GM18507 (cell line): ENCODE measurements at places on chromosomes 16 and 17.

- no peak for DNase-seq
Observed at GRCh38 chr16:2470234-2470601, 879 bp upstream of the NTN3 start.

DNA sequence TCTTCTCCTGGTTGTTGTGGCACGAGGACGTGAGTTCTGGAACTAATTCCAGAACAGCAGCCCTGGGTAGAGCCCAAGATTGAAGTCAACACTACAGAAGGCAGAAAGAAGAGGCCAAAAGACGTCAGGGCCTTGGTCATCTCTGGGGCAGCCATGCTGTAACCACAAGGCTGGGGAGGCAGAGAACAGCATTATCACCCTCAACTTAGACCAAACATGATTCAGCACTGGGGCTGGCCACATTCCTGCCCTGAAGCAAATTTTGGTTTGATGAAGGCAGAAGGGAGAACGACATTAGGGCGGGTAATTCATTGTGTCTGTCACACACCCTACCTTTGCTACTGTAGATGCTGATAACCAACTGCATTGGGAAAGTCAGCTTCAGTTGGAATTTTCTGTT lies 9.7 kb upstream of the ALOX15B start:
- DNase-seq: no peak

DNA sequence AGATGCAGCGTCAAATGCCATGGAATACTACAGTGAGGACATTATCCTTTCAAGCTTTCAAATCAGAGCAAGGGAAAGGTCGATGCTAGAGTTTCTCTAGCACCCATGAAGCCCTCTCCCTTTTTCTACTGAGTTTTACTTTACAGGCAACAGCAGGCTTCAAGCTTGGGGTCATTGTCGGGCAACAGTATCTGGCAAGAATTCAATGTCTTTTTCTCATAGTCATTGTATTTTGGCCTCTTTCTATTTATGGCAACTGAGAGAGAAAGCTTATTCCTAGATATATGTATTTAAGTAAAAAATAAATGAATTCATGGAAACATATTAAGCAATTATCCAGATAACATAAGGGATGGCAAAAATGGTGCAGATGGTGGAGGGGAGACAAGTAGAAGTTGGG lies 364 bp upstream of the CETP start:
- no peak for DNase-seq

DNA sequence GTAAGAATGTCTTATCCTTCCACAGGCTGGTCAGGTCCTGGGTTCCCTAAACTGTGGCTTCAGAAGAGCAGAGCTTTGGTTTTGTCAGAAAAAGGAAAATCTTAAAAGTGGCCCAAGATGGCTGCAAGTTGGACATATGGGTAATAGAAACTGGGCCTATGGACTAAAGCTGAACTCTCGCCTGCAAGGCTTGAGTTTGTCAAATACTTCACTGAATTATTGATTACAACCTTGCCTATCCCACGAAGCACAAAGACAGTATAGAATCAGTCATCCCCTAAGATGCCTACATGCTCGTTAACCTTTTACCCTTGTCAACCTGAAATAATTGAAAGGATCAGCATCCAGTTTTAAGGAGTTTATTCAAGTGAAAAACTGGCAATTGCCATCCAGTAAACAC lies 20.7 kb downstream of the RNF112 start:
- no peak for DNase-seq

- DNase-seq: no peak
Observed at GRCh38 chr17:68351395-68351794, 60.1 kb downstream of the ARSG start.

DNA sequence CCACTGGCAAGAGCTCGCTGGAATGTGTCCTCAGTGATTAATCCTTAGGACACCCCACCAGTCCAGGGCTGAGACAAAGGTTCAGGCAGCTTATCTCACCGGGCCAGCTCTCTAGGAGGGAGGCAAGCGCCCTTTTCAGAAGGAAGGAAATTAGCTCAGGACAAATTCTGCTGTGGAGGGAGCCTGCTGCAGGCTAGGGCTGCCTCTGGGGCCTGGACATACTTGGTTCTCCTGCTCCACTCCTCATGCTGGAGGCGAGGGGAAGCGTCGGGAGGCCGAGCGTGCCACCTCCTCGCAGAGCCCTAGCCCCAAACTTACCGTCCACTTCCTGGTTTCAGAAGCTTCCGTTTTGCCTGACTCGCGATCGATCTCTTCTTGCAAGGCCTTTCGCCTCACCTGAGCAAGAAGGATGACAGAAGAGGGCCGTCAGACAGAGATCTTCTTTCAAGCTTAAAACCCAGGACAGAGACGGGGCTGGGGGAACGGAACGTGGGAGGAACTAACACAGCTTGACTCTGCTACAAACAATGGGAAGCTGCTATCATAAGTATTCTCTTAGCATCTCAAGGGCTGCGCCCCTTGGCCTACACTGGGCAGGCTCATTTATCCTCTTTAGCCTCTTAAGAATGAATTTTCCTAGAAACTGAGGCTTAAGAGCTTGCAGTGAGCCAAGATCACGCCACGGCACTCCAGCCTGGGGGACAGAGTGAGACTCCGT lies 7.7 kb downstream of the KNOP1 start:
- DNase-seq: no peak

DNA sequence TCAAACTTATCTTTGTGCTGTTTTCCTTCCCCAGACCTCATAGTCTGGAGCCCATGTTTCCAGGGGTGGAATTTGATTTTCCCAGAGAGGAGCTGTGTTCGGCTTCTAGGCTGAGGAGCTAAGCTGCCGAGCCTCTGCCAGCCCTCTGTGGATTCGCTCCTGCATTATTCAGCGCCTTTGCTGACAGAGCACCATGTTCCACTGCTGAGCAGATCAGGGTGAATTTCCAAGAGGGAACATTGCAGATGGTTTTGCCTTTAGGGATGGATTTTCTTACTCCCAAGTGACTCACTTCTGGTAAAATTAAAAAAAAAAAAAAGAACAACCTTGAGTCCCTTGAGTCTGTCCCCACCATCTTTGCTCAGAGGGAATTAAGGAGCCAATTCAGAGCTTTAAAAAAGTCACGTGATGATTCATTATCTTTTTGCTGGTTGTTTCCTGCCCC lies 229.5 kb downstream of the PRKCA start:
- no peak for DNase-seq

DNA sequence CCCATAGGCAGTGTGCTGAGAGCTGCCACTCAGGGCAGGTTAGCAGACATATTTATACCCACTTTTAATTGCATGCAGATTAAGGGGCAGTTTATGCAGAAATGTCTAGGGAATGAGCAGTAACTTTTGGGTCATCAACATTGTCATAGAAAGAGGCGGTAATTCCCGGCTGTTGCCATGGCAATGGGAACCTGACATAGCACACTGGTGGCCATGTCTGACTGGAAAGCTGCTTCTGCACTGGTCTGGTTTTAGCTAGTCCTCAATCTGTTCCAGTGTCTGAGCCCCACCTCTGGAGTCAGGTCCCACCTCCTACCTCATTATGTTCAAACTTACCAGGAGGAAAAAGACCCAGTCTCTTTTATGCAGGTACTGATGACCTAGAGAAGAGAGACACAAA lies 31.5 kb upstream of the TNRC6C start:
- DNase-seq: no peak

DNA sequence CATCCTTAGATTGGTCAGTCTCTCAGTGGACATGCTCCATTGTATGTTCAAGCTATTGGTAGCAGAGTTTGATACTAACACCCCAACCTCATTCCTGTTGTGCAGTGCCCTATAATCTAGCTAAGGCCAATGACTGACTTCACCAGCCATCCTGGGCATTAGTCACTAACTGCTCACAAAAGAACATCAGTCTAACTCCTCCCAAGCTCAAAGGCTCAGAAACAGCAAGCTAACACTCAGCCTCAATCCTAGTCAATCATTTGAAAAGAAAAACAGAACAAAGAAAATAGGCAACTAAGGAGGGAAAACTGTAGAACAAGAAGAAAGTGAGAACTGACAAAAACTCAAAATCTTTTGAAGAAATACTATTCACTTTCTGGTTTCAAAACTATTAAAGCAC lies 199.1 kb upstream of the C17orf78 start:
- no peak for DNase-seq

DNA sequence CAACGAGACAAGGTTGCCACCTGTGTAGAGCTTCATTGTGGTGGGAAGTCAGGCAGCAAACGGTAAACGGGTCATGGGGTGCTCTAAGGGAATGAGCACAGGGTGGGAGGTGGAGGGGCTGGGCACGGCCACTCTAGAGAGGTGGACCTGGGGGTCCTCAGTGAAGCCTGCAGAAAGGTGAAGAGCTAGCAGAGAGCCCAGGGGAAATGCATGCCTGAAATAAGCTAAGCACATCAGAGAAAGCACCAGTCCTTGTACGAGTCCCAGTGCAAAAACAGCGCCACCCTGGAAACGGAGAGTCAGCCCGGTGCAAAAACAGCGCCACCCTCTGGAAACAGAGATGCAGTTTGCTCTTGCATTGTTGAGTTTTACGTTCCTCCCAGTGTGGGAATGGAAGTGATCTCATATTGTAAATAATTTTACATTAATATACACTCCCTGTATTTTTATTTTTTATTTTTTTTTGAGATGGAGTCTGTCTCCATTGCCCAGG lies 65.0 kb downstream of the TBC1D16 start:
- no peak for DNase-seq

DNA sequence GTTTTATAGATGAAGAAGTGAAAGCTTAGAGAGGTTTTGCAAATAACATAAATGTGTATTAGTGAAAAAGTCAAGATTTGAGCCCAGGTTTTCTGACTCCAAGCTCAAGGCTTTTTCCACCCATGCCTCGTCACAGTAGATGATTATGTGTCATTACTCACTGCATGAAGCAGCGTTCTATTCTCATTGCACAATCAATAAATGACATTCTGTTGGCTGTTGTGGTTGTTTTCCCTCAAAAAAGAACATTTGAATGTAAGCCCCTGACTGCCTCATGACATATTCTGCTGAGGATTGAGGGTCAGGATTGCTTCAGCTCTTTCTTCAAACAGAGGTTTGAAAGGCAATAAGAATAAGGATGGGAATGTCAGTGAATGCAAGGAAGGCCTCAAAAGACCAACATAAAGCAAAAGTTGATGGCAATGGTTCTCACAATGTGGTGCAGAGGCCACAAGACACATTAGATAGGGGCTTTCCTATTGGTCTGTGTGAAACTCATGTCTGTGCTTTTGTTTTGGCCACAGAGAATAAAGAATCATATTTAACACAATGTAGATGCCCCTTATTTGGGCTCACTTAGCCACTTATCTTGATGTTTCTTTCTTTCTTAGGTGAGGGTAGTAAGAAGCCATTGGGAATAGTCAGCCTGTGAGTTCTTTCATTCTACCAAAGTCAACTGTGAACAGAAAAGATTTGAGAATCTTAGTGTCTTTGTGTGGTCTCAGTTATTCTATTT lies 5.4 kb upstream of the MMD start:
- no peak for DNase-seq

DNA sequence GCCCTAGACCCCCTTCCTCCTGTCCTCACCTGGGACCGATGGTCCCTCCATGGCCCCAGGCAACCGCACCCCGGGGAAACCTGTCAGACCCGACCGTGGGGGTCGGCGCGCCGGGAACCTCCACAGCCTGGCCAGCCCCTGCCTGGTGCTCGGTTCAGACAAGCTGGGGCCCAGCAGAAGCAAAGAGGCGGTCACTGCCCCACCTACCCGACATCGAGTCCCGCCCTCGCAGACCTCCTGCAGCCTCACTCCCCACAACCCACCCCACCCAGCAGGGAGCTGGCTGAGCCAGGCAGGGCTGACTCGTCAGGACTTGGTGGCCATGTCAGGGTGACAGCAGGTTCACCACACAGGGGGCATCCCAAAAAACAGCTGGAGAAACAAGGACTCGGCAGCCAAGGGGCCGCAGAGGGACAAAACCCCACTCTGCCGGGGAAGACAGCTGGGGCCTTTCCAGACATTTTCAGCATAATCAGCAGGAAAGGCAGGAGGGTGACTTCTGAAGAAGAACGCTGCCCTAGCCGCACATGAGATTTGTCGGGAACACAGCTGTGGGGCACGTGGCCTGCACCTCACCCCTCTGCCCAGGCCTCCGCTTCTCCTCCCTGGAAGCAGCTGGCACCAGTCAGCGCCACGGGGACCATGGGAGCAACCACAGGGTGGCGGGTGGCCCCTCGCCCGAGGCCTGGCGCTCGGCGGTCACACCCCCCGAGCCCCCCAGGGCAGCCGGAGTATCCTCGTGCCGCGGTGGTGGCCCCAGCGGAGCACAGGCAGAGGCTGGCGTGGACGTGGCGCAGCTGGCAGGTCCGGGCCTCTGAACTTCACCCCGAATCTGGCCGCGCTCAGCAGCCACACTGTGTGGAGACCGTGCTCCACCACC lies 22.9 kb downstream of the GNPTG start:
- DNase-seq: no peak

DNA sequence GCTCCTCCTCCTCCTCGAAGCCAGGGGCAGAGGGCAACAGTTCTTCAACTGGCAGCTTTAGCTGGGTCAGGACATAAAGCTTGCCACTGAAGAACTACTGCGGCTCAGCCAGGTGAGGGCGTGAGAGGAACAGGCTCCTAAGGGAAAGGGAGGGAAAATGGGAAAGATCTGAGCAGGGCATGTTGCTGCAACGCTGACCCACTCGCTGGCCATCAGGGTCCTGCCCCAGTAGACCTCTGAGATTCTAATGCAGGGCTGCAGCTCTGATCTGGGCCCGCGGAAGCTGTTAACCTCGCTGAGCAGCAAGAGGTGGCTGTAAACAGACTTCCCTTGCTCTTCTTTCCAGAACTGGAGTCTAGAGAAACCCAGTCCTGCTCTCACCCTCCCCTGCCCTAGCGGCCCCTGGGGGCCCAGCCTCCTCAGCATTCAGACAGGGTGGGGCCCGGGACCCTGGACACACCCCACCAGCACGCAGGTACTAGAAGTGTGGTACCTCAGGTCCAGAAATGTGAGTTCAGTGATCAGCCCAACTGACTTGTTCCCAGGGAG lies 3.8 kb upstream of the TLCD2 start:
- DNase-seq: no peak

DNA sequence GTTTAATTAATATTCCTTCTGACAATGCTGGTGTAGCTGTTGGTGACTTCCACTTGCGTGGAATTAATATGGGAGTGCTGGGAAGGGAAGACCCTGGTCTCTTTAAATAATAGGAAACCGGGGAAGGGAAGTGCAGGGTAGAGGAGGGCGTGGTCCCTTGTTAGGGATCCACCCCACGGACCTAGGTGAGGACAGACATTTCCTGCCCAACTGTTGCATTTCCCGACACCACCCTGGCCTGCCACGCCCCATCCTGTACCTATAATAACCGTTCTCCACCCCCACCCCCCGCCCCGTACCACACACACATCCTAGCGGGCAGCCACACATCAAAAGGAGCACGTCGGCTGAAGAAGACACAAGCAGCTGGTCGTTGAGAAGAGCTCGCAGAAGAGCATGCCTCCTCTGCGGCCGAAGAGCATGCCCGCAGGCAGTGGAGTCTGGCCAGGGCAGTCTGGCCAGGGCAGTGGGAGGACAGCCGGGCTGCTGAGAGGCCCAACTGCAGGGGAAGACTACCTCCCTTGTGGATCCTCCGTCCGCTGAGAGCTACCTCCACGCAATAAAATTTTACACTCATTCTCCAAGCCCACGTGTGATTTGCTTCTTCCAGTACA lies 36.8 kb upstream of the MMD start:
- no peak for DNase-seq
